ENCODE measurements at places on chromosomes 4 and X.

- DNase-seq: no peak
Measured at GRCh38 chr4:134753390-134753789, 551.8 kb upstream of the PABPC4L start.

GRCh38 chrX:17431171-17431570 lies 56.2 kb downstream of the NHS start:
- DNase-seq: no peak

GRCh38 chr4:178309890-178310289 lies 867.7 kb upstream of the AGA start:
- DNase-seq: no peak

DNA sequence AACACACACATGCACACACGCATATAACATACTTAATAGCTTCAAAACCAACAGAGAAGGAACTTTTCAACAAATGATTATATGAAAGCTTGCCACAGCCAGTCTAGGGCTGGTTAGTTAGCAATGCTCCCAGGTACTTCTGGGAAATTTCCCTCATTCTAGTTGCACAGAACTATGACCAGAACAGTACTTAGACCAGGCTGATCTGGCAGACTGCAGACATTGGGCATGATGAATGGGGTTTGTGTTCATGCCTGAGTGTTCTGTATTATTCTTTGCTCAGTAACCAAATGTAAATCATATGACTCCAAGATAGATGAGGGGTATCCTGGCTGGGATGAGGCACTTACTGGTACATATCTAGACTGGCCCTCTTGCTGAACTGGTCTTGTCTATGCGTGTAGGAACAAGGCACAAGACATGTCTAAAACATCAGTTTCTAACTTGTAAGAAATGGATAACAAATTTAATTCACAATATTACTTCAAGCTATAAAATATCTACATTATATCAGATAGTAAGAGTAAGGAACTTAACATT lies 50.3 kb upstream of the GEMIN8 start:
- DNase-seq: no peak
